BJ (cell line): ENCODE measurements at places on chromosomes 5 and 9. TPM values are rescaled to one million over a fixed set of nuclear protein-coding genes. Genes with fewer than 3 reads are reported as not detected.

The SLC35A4 gene
- 70.2 and 101 TPM in 2 replicates for polyA plus RNA-seq

The PCDHA10 gene
- polyA plus RNA-seq: 0.02 TPM in 2 replicates

The CCDC107 gene
- polyA plus RNA-seq: 22.0 and 27.9 TPM in 2 replicates

- no peak for DNase-seq
Measured at GRCh38 chr9:37669232-37669631, 18.5 kb downstream of the FRMPD1 start.

DNA sequence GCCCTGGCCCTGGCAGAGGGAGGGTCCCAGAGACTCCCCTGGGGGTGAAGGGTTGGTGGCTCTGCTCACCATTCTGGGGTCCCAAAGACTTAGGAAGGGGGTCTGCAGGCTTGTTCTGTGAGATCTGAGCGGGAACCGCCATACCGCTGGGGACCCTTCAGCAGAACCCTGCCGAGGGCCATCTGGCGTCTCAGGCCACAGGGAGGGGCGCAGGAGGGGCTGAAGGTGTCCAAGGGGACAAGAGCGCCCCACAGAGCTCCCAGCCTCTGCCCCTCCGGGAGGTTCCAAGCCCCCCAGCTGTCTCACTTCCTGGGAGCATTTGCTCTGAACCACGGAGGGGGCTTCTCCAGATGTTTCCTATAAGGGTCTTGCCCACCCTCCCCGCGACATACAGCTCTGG lies 4.8 kb downstream of the FIBCD1 start:
- no peak for DNase-seq

The TAF1L gene
- polyA plus RNA-seq: 0.01 TPM in 1 of 2 replicates, not detected in the other

GRCh38 chr9:75088646-75089372 lies 495 bp downstream of the OSTF1 start:
- no peak for DNase-seq

- no peak for DNase-seq
Measured at GRCh38 chr5:111398013-111398412, 114.3 kb downstream of the STARD4 start.

The IL33 gene
- not detected in 2 replicates for polyA plus RNA-seq

GRCh38 chr9:9992936-9993335 lies 619.9 kb downstream of the PTPRD start:
- no peak for DNase-seq

DNA sequence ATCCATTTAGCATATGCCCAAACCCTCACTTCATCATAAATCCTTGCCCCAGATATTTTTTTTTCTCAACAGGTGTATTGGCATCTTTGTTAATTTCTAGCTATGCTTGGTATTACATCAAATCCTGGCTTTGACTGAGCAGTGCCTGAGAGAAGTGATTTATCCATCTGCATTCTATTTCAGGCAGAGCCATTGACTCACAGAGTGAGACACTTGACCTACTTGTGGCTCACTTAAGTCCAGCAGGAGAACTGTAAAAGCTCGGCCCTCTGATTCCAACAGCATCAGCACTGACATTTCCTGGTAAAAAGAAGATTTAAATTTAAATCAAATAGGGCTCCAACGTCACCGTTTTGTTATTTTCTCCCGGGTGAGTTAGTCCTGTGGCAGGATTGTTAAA lies 93.4 kb downstream of the PLK2 start:
- no peak for DNase-seq

GRCh38 chr9:131358556-131358955 lies 35.3 kb upstream of the PRRC2B start:
- DNase-seq: no peak

The INSYN2B gene
- 2.0 and 2.4 TPM in 2 replicates for polyA plus RNA-seq

The PCDHGC5 gene
- 0.99 and 1.6 TPM in 2 replicates for polyA plus RNA-seq

- no peak for DNase-seq
Measured at GRCh38 chr5:158233735-158234322, 374.9 kb upstream of the CLINT1 start.

DNA sequence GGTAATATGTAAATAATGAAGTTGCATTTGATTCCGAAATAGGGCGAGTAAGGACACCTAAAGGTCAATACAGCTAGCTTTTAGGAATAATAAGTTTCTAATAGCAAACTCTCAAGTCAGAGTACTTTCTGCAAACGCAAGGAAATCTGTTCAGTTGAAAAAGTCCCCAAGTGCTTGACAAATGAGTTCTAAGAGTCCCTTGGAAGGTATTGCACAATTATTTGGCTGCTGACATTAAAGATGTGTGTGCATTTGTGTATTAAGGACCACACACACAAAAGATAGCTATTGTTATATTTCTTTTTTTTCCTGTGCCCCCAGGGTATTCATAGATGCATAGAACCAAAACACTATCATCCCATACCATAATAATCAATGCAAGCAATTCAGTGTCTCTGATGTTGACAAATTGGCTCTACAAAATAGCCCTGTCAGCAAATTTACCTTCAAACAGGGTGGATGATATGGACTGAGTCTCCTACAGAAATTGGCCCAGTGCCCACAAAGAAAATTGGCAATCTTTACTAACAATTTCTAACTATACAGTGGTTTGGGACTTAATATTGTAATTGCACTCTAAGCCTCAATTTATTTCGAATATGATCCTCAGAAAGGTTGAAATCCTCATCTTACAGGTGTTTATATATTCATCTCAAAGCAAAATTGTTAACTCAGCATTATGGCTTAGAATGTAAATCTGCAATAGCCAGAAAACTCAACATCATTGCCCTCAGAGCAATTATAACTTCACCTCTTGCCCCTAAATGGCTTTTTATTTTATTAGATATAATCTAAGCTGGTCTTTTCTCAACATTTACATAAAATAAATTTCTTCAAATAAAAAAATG lies 827.2 kb downstream of the MAT2B start:
- no peak for DNase-seq

- no peak for DNase-seq
Measured at GRCh38 chr9:75146229-75146628, 57.9 kb downstream of the OSTF1 start.

The EPB41L4A gene
- polyA plus RNA-seq: 0.04 and 0.05 TPM in 2 replicates

The RELL2 gene
- polyA plus RNA-seq: 3.7 and 5.0 TPM in 2 replicates

DNA sequence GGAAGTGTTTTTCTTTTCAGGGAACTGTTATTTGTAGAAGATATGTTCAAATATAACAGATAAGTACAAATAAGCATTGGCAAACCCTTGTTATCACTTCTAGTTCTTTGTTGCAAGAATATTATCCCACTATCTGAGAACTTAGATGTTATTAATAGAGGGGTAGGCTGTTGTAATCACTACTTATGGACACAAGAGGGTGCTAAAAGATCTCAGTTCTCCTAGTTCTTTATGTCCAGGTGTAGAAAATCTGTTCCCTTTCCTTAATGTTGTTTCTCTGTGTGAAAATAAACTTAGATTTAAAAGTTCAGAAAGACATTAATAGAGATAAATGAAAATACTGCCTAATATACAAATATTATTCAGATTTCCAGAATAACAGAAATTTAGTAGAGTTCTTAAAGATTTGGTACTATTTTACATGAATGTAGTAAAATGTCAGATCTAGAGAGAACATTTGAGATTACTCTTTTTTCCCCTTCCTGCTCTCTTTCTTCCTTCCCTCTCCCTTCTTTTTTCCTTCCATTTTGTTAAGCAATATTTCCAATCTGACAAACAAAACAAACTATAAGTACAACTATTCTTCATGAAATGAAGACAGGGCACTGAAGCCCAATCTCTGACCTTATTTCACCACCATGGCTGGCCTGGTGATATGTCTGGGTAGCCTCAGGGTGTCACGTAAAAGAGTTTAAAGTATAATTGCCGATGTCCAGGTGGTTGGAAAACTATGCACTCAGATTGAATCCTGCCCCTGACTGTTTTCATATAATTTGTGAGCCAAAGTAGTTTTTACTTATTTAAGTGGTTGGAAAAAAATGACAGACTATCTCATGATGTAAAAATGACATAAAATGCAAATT lies 43.6 kb upstream of the C5orf46 start:
- peak; percentile 2 for DNase-seq

DNA sequence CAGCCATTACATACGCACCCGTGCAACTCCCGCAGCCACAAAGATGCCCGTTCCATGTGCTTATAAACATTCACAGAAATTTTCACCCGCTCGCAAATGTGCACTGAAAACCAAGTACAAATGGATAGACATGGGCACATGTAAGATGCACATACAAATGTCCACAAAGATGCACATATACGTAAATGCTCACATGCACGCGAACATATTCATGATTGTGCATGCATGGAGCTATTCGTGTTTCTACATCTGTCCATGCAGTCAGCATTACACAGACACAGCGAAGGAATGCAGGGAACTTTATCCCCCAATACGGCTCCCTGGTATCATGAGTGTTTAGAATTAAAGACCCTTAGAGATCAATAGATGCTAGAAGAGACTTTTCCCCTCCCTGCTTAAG lies 58.4 kb downstream of the C9orf50 start:
- DNase-seq: no peak

- no peak for DNase-seq
Measured at GRCh38 chr5:14675865-14676300, 11.4 kb downstream of the OTULIN start.

DNA sequence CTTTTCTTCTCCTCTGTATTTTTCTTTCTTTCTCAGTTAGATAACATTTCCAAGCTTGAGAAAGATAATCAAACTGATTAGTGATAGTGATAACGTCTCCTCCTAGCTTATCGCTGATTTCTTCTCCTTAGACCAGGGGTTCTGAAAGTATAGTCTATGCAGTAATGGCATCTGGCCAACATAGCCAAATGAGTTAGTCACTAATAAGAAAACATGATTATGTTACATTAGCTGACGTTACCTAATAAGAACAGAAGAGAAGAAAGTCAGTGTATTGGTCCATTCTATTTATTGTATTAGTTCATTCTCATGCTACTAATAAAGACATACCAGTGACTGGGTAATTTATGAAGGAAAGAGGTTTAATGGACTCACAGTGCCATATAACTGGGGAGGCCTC lies 111.2 kb downstream of the STRBP start:
- DNase-seq: no peak

- DNase-seq: peak; percentile 82
Measured at GRCh38 chr5:127001621-127002296, 28.6 kb downstream of the MARCHF3 start.

The SLC1A1 gene
- 6.4 and 8.8 TPM in 2 replicates for polyA plus RNA-seq

GRCh38 chr9:29348999-29349398 lies 1775.7 kb upstream of the C9orf72 start:
- no peak for DNase-seq

- DNase-seq: no peak
Measured at GRCh38 chr9:71210326-71210725, 88.9 kb upstream of the TRPM3 start.
